Fibroblast of skin of left quadriceps (primary cell): ENCODE measurements at places on chromosomes 12 and 14.
A peak's percentile ranks its signal among the peaks of the same experiment; 100 is the strongest.

DNA sequence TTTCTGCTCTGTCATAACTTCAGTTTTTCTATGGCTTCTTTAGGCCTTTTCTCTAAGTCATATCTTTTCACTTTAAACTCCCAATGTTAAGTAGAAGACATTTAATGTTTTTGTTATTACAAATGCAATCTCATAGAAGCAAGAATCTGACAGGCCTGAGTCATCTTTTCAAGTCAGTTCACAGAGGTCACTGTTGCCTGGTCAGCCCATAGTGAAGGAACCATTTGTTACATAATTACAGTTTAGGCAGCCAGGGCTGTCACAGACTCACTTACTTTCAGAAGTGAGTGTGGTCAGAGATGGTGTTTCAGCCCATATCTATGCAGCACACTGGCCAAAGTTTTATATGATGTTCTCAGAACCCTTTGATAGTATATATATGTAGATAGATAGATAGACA is 46.5 kb downstream of the CCER1 start:
- no peak for DNase-seq

DNA sequence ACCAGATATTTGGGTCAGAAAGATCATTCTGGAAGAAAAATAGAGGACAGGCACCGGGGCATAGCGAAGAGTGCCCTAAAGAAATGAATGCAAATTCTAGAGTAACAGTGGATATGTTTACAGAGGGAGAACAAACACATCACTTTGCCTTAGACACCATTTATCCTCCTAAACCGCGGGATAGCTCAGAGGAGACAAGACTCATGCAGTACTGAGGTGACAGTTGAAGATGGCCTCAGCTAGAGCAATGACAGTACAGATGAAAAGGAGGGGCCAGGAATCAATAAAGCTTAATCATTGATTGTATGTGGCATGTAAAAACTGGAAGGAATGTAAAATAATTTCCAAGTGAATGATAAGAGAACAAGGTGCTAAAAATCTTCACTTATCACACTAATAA is 10.5 kb upstream of the PPP1R12A start:
- no peak for DNase-seq

DNA sequence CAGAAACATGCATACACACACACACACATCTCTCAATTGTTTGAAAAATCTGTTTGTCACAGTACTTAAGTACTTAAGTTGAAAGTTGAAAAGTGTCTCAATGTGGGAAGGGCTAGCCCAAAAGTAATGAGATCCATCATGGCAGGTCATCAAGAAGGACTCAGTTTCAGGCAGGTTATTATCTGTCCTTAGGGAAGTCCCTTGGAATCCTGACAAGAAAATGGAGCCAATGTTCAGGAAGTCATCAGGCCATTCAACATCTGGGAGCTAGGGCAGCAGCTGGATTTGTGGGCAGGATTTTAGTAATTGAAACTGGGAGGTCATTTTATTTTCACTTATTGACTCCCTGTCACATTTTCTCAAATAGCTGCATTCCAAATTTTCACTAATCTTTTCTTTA is 56.0 kb downstream of the MSRB3 start:
- no peak for DNase-seq

DNA sequence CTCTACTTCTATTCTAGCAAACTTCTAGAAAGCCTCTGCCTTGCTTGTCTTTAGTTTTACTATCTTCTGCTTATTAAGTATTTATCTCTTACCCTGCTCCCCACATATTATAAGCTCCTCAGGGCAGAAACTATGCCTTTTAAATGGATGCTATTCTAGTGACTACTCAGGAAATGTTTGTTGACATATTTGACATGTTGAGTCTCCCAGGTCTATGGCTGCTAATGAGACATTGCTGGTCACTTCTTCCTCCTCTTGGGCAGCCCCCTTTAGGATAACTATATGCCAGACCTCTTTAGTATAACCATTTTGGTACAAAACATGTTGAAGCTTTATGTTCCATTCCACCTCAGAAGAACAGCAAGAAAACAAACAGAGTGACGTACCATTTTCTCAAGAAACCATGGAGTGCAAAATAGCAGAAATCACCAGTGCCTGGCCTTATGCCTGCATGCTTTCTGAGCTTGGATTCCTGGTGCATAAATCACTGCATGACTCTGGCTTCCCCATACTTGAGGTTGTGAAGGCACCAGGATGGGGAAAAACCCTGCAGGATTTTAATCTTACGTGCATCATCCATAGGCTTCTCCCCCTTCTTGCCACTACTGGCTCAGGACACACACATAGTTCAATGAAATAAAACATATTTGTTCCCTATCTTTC is 202.6 kb downstream of the TMX1 start:
- peak; percentile 96 for DNase-seq

- no peak for DNase-seq
Measured at GRCh38 chr14:74604911-74605310, 7.1 kb downstream of the LTBP2 start.

DNA sequence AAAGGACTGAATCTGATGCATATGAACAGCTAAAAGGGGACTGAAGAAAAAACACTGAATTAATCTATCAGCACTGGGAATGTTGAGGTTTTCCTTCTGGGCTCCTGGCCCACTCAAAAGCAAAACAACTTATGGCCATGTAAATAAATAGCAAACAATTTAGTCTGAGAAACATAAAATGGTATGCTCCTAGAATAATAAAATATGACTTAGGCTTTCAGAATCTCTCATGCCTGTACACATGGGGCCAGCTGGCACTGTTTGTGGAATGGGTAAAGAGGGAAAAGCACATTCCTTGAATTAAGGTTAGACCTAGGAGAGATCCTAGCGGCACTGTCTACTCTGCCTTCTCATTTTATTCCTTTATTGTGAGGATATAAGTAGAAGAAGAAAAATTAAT is 6.2 kb downstream of the KLHDC2 start:
- DNase-seq = no peak

DNA sequence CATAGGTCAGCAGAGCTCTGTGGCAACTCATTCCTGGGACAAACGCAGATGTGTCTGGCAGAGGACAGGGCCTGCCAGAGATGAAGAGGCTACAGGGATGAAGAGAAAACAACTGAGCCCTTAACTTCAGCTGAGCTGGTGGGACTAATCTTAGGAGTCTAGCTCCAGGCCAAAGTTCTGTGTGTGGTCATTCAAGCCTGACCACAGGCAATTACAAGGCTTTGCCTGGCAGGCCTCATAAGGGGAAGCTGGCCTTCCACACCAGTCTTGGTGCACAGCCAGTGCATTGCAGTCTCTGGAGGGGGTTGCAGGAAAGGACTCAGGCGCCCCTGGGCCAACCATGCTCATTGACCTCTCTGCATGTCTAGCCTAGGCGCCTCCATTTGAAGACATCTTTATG is 127.6 kb upstream of the DAAM1 start:
- no peak for DNase-seq

- DNase-seq = peak; percentile 94
Measured at GRCh38 chr14:61493239-61493638, 171.9 kb downstream of the PRKCH start.

DNA sequence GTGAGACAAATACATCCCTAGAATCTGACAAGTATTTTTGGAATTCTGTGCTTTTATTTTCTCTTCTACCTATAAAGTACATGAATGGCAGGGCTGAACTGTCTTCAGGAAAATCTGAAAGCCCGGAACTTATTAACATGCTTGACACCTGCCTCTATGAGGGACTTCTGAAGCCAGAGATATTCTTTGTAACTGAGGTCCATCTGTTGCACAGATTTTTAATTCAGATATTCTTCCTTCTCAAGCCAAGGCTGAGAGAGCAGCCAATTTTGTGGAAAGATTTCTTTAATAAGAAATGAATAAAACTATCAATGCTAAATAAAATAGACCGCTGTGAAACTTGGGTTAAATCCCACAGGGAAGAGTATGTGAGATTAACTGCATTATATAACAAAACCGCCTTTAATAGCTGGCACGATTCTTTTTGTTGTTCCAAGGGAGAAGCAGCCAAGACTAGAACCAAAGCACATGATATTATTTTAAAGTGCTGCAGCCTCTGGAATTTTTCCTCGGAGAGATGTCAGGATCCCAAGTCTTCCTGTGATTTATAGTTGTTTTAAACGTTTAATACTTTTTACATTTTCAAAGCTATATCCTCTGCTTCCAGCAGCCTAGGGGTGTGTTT is 148.9 kb downstream of the CRADD start:
- DNase-seq = peak; percentile 87

GRCh38 chr12:52699373-52699772 is 4.0 kb downstream of the KRT77 start:
- no peak for DNase-seq

DNA sequence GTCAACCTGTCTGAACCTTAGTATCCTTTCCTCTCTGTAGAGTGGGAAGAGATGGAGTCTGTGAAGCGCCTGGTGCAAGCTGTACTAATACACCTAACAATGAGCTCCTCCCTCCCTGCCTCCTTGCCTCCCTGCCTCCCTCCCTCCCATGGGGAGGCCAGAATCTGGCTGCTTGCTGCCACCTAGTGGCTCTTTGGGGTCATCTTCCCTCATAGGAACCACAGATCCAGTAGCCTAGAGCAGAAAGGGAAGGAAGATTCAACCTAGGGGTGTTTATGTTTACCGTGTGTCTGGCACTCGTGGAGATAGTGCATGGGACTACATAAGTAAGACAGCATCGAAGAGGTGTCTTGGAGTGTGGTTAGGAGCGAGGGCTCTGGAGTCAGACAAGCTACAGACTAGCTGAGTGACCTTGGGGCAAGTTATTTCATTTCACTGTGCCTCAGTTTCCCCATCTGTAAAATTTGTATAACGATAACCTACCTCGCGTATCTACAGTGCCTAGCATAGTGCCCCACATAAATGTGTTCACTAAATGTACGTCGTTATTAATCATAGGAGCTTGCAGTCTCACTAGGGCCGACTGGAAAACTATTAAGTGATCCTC is 35.5 kb upstream of the TSPAN9 start:
- DNase-seq = peak; percentile 51

GRCh38 chr12:89935850-89936249 is 227.2 kb upstream of the ATP2B1 start:
- no peak for DNase-seq

GRCh38 chr12:119676573-119676972 is 8.6 kb downstream of the PRKAB1 start:
- DNase-seq = no peak

DNA sequence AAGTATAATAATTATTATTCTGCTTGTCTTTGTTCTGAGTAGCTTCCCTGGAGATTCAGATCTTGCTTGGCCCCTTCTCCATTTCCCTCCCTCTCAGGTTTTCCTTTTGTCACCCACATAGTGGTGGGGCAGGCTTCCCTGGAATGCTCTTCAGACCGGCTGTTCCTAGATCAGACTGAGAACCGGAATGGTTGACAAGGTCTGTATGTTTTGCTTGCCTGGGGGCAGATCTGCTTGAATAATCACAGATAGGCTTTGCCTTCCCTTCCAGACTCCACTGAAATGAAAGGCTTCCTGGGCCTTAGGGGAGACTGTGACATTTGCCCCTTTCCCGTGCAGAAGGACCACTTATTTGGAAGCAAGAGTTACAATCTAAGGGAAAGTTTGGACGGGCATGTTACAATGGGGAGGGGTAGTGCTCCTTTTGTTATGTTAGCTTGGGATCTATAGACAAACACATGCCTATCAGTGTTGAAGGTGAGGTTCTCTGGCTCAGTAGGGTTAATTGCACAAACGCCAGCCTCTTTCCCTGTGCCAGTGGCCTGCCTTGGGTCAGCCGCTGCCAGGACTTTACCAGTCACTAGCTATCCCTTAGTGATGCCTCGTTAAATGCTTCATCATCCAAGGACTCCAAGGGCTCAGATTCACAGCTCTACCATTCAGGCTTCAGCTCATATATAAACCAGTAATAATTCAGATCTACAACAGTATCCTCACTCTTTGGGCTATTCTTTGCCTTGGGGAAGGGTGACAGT is 178.6 kb downstream of the SNAPC1 start:
- no peak for DNase-seq

DNA sequence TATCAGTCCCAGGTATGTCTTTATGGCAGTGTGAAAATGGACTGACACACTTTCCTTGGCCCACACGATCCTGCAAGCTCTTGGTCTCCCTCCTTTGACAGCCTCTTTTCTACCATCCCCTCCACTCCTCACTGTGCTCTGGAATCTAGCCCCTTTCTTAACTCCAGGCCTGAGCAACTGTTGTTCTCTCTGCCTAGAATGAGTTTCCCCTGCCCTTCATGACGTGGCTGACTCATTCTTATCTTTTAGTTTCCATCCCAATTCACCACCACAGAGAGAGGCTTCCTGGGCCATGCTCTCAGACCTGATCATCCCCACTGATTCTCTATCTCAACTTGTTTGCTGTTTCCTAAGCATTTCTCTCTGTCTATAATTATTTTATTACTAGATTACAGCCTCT is 157.4 kb upstream of the HMGA2 start:
- no peak for DNase-seq

DNA sequence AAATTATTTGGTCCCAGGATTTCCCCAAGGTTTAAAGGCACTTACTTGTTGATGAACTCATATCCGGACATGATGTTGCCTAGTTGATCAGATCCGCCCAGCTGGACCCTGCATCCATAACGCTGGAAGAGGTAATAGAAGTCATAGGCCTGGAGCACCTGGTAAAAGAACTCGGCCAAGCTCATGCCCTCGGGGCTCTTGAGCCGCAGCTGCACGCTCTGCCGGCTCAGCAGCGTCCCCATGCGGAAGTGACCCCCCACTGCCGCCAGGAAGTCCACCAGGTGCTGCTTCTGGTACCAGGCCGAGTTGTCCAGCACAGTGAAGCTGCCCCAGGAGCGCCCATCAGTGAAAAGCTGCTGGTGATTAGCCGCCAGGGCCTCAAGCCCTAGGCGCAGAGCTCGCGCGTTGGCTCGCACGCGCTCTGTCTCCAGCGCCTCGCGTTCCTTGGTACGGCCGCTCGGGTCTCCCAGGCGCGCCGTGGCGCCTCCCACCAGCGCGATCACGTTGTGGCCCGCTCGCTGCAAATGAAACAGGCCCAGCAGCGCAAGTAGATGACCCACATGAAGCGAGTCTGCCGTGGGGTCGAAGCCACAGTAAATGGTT is 545 bp downstream of the YARS2 start:
- DNase-seq = peak; percentile 21

DNA sequence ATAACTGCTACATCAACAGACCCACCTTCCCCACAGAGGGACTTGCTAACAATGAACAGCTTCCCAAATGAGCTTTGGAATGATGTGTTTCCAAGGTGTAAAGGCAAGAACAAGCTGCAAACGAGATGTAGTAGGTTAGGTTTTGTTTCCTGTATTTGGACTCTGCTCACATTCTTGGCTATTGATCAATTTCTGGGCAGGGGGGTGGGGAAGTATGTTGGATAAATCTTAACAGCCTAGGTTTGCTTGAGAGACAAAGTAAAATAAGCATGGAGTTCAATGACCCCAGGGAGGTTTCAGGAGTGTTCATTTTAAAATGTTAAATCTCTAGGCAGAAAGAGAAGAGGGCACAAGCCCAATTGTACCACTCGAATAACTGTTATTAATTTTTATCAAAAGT is 146.6 kb downstream of the DPY19L2 start:
- no peak for DNase-seq

- no peak for DNase-seq
Measured at GRCh38 chr14:49589387-49589786, 3.2 kb upstream of the RPS29 start.

- DNase-seq = peak; percentile 2
Measured at GRCh38 chr12:102298022-102298421, 100.4 kb upstream of the PMCH start.

- no peak for DNase-seq
Measured at GRCh38 chr12:62205346-62205745, 54.9 kb upstream of the USP15 start.

GRCh38 chr12:2795291-2796186 is 769 bp downstream of the FKBP4 start:
- no peak for DNase-seq

- DNase-seq = no peak
Measured at GRCh38 chr14:106737021-106737420, 1210.6 kb downstream of the TMEM121 start.

- DNase-seq = no peak
Measured at GRCh38 chr12:14850929-14851663, 7.8 kb upstream of the ART4 start.
